ENCODE measurements at places on chromosomes 4 and X.

DNA sequence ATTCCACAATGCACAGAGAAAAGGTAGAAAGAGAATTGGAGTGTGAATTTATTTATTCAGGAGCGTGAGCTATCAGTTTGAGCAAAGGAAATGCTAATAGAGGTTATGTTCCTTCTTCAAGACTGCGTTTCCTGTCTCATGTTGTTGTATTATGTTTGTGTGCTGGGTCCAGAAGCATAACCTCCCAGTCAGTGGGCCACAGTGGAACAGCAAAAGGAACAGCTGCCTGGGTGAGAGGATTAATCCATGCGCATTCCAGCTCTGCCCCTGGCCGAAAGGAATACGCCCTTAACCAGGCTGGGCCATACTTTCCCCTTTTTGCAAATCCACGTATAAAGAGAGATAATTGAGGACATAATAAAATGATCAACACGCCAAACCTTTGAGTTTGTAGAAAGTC, 32.4 kb upstream of the ARX start:
- DNase-seq, result no peak

- no peak for DNase-seq
Measured at GRCh38 chr4:77193511-77194102, 36.6 kb downstream of the CCNG2 start.

DNA sequence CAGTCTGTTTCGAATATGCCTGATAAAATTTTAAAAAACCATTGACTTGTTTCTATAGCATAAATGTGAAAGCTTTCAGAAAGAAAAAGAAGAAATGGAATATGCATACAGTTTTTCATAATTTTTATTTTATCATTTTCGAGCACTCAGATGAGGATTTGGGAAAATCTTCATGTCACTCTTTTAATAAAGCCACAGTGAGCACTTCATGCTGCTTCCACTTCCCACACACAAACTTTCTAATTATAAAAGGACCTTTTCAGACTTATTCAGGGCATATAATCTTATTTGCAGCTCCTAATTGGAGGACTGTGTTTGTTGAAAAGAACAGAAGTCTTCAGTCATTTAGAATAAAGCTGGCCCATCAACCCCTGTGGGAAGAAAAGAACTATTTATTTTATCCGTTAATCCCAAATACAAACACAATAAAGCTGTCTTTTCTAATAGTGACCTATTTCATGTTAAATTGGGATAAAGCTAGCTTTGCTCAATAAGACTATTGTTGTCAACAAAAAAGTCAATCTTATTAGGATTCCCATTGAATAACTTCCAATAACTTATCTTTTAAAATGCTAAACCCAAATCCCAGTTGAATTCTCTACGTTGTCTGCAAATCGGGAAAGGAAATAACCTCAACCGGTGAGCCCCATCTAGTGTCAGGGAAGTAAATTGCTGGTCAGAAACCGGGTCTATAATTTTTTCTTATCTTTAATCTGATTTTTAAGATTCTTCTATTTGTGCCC, 211.5 kb downstream of the PDGFRA start:
- DNase-seq, result no peak

DNA sequence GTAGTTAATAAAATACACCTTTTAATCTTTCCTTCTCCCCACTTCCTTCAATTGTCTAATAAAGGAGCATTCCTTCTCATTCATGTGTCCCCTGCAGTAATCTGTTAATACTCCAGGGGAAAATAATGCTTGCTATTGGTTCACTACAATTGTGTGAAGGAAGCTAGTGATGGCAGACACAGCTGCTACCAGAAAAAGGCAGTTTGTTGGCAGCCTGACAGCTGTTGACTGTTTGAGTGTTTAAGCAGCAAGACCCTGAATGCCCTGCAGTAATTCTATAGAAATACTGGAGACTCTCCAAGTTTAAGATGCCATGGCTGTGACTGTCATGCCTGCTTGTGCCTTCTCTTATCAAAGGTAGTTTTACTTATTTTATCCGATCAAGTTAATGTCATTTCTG, 359.5 kb downstream of the C4orf33 start:
- DNase-seq, result no peak

Data from HFF-Myc (cell line).